M059J (cell line): ENCODE measurements at places on chromosomes 6 and 20. TPM values are rescaled to one million over a fixed set of nuclear protein-coding genes. Genes with fewer than 3 reads are reported as not detected.

- DNase-seq, result peak; percentile 54
Measured at GRCh38 chr6:163955096-163955495, 540.6 kb downstream of the QKI start.

DNA sequence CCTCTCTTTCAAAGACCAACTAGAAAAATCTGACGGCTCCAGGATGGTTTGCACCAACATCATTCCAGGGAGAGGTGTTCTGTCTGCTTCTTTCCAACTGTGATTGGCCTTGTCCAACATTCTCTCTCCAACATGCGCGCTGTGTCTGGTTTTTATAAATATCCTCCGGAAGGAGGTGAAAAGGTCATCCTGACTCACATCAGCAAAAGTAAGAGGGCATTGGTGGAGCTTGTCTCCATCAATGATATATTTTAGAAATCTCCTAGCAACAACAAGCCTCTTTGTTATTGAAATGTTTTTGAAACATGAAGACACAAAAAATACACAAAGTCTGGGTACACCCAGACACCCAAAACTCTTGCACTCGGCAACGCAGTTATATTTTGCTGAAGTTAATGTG, 475.3 kb upstream of the JARID2 start:
- DNase-seq, result peak; percentile 90

GRCh38 chr6:35443341-35444030, 8.7 kb upstream of the FANCE start:
- DNase-seq, result no peak

GRCh38 chr20:60897976-60898375, 354.1 kb upstream of the CDH4 start:
- DNase-seq, result no peak

Gene SAMD5
- 0.07 and 0.62 TPM in 2 replicates for total RNA-seq

Gene GCNT2
- 22.2 and 22.5 TPM in 2 replicates for total RNA-seq

Gene LGSN
- total RNA-seq, result 0.07 TPM in 1 of 2 replicates, not detected in the other
